ENCODE measurements at places on chromosomes 3 and 15.

GRCh38 chr15:50112488-50113186 lies 6.4 kb downstream of the ATP8B4 start:
- DNase-seq = no peak

DNA sequence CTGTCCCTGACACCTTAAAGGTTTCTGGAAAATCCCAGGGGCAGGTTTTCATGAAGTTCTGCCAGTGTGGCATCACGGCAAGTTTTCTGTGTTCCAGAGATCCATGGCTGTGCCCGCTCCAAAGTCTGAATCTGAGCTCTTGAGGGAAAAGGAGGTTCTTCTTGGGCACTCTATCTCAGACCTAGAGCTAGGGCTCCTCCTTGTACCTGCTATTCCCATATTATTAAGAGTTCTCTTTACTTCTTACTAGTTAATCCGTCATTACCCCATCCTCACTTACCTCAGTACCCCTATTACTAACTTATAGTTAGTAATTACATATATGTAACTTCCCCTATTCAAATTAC lies 5.9 kb upstream of the TRA2B start:
- no peak for DNase-seq

- no peak for DNase-seq
Measured at GRCh38 chr3:43370293-43370980, 84.1 kb downstream of the SNRK start.

- no peak for DNase-seq
Measured at GRCh38 chr3:160038862-160039562, 50.4 kb downstream of the IL12A start.

DNA sequence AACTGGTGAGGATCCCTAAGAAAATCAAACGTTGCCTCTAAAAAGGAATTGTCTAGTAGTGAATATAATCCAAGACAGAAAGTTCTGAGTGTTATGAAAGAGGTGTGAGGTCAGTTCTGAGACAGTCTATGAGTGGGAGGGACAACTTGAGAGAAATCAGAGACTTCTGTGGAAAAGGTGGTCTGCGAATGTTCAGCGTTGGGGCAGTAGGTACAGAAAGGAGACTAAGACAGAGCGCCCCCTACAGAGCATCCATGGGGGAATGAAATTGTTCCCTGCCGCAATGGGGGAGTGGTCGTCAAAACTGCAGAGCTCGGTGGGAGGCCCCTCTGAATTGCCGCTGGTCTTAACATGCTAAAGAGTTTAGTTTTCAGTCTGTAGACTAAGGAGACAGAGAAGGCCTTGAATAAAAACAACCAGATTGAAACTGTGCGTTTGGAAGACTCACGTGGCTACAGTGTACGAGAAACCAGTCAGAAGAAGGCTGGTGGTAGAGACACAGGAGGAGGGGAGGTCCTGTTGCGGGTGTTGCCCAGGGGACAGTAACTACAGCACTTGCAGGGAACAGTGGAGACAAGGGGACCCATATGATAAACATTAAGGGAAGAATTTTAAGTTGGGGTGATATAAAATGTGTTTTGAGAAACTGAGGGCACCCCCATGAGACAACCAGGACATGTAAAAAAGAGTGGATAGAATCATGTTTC lies 6.9 kb downstream of the TNIK start:
- DNase-seq = no peak

- DNase-seq = no peak
Measured at GRCh38 chr15:32909431-32909830, 191.6 kb downstream of the GREM1 start.

GRCh38 chr3:45365060-45365459 lies 23.3 kb upstream of the LARS2 start:
- DNase-seq = no peak

GRCh38 chr15:99113547-99114271 lies 8.8 kb downstream of the SYNM start:
- DNase-seq = no peak

DNA sequence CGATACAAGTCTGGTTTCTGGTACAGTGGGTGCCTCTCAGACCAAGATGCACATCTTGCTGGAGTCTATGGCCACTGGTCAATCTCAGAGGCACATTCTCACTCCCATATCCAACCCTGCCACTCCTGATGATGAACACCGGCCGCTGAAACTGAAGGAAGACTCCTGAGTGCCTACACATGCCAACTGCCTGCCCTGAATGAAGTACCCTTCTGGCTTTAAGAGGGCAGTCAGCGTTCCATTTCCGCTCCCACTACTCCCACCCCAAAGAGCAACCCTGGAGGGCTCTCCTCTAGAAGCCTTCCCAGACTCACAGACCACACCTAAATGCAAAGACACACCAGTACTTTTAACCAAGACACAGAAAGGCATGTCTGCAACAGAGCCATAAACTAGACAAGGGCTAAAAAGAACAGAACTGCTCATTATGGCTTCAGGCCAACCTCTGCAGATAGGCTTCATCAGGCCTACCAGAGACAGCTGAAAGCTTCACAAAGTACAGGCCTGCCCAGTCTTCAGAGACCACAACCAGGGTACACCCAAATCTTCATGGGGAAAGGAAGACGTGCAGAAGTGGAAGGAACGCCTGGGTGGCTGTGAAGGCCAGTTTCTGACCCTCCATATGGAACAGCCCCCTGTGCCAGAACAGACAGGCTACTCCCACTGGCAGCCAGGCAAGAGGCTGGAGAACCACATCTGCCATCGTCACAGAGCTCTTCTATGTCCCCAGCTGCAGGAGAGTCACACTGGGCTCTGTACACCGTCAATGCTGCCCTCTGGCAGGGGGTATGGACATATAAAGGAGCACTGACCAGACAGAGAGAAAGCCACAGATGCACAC lies 14.3 kb downstream of the ANP32A start:
- DNase-seq = no peak

DNA sequence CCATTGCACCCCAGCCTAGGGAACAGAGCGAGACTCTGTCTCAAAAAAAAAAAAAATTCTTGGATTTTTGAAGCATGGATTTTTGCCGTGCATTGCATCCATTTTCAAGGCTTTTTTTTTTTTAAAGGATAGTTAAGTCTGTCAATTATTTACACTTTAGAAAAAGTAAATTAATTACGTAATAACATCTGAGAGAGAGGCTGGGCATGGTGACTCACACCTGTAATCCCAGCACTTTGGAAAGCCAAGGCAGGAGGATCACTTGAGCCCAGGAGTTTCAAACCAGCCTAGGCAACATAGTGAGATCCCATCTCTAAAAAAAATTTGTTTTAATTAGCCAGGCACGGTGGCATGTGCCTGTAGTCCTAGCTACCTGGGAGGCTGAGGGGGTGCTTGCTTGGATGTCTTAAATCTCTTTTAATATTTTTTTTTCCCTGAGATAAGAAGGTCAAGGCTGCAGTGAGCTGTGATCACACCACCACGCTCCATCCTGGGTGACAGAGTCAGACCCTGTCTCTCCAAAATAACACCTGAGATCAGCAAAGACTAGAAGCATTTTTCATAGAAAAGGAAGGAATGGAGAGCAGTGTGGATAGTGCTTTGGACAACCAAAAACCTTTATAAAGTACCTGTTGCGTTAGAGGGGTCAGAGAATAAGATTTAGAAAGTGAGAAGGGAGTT lies 6.8 kb upstream of the SENP7 start:
- no peak for DNase-seq

- DNase-seq = no peak
Measured at GRCh38 chr15:100663915-100664281, 61.5 kb downstream of the ASB7 start.

- DNase-seq = no peak
Measured at GRCh38 chr3:148903941-148904340, 38.8 kb downstream of the CPA3 start.

DNA sequence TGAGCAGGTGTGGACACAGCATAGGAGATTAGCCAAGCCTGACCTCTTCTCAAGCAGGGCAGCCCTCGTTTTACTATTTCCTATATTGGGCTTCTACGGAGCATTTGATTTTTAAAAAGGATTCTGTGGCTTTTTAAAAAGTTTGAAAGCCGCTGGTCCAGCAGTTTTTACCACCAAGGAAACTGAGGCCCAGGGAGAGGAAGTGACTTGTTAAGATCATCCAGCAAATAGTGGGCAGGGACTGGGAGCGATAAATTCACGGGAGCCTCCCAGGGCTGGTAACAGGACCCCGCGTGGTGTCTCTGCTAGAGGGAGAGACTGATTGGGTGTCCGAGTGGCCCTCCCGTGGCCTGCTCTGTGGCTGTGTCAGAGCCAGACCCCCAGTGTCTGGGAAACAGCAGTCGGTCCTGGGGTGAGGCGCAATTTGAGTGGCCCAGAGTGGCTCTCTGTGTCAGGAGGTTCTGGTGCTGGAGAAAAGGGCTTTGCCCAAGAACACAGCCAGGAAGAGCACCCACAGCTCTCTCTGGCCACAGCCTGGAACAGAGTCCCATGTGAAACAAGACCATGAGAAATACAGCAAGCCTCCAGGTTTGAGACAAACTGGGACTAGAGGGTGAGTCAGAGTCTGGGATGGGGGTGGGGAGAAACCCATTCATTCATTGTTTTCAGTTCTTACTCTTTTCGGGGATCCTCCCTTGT lies 4.2 kb downstream of the FURIN start:
- DNase-seq = no peak

GRCh38 chr3:188104050-188104449 lies 49.9 kb upstream of the LPP start:
- DNase-seq = no peak
